ENCODE measurements at places on chromosomes 6 and 20.

DNA sequence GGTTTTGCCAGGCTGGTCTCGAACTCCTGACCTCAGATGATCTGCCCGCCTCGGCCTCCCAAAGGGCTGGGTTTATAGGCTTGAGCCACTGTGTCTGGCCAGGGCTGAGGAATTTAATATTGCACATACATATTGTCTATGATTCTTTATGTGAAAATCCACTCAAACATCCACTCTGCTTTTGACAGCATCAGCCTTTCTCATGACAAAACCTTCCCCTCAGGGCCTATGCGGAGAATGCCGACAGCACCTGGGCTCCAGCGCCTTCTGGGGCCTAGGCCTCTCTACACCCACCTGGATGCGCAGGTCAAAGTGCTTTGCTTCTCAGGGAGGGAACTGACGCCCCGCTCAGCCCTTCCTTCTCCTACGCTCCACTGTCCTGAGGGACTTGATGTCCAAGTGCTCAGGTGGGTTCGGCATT, 5.4 kb downstream of the RAMACL start:
- DNase-seq: no peak

DNA sequence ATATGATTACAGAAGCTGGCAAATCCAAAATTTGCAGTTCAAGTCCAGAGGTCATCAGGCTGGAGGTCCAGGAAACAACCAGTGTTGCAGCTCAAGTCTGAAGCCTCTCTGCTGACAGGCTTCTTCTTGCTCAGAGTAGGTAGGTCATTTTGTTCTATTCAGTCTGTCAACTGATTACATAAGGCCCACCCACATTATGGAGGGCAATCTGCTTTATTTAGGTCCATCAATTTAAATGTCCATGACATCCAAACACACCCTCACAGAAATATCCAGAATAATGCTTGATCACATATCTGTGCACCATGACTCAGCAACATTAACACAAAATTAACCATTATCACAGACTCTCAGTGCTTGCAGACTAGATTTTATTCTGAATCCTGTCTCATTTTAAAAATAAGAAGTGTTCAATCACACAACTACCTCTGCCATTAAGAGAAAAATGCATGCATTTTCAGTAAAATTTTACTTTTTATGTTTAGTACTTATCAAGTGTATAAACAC, 759.2 kb upstream of the ADGRB3 start:
- no peak for DNase-seq

- DNase-seq: no peak
Observed at GRCh38 chr6:69246983-69247382, 549.8 kb downstream of the LMBRD1 start.

GRCh38 chr6:33014841-33015634, 5.6 kb upstream of the HLA-DOA start:
- peak; percentile 3 for DNase-seq

DNA sequence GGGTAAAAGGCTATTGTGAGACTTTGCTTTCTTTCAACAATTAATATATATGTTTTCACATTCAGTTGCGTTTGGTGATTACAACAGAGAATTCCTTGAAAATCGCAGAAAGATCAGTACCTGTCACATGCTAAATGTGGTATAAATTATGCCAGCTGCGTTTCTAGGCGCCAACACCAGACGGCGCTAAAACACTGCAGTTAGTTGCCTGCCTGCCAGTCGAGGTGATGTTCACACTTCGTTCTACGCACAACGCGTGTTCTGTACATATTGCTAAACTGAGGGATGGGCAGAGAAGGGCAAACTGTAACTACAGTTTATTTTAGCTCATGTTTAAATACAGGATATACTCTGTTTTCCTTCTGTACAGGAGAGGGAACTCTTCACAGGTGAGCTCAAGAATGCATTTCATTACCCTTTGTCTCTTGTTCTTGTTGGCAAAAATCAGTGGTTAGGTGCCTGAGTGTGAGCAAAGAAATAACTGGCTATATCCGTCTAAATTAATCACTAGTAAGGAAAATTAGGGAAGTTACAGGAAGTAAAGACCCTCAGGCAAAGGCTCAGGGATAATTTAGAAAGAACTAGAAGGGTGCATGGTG, 100.1 kb upstream of the RGS17 start:
- no peak for DNase-seq

DNA sequence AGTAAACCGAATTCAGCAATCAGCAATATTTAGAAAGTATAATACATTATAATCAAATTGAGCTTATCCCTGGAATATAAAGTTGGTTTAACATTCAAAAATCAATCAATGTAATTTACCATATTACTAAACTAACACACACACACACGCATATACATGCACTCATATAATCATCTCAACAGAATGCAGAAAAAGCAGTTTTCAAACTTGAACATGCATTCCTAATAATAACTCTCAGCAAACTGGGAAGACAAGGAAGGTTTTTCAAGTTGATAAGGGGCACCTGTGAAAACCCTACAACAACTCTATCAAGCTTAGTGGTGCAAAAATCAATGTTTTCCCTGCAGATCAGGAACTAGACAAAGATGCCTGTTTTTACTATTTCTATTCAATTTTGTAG, 4.7 kb downstream of the SIRPB2 start:
- no peak for DNase-seq

- no peak for DNase-seq
Observed at GRCh38 chr6:76774781-76775384, 688.4 kb downstream of the HTR1B start.

DNA sequence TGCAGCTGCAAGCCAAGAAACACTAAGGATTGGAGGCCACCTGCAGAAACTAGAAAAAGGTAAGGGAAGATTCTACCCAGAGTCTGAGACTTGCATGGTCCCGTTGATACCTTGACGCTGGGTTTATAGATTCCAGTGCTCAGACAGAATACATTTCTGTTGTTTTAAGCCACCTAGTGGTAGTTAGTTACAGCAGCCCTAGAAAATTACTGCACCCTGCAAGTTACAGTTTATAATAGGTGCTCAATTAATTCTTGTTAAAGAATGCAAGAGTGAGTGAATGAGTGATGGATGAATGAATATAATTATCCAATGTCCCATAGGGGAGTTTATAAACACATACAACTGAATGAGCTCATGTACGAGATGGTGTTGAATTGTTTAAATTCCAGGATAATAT, 453.1 kb upstream of the SLC35B3 start:
- no peak for DNase-seq

GRCh38 chr6:88047510-88048150, at the start of gene SPACA1:
Gene SPACA1, plus strand, starts transcription at chr6:88047841. Its CDS starts 65 bp downstream, at chr6:88047906.
- no peak for DNase-seq

DNA sequence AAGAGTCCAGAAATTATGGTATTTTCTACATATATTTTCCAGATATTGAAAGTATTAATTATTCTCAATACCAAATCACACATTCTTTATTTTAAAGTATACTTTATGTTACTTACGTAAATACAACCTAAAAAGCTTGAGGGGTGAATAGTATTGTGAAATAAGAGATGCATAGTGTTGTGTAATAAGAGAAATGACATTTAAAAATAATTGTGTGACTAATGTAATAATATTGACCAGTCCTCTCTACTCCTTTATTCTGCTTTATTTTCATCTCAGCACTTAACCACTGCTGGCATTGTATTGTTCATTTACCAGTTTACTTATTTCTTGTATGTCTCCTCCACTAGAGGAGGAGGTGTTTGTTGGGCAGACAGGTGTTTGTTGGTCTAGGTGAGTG, 135.6 kb downstream of the EYA4 start:
- no peak for DNase-seq

GRCh38 chr20:45779011-45779915, 12.4 kb downstream of the WFDC3 start:
- no peak for DNase-seq

GRCh38 chr20:2932498-2932897, 59.2 kb downstream of the PTPRA start:
- DNase-seq: no peak

DNA sequence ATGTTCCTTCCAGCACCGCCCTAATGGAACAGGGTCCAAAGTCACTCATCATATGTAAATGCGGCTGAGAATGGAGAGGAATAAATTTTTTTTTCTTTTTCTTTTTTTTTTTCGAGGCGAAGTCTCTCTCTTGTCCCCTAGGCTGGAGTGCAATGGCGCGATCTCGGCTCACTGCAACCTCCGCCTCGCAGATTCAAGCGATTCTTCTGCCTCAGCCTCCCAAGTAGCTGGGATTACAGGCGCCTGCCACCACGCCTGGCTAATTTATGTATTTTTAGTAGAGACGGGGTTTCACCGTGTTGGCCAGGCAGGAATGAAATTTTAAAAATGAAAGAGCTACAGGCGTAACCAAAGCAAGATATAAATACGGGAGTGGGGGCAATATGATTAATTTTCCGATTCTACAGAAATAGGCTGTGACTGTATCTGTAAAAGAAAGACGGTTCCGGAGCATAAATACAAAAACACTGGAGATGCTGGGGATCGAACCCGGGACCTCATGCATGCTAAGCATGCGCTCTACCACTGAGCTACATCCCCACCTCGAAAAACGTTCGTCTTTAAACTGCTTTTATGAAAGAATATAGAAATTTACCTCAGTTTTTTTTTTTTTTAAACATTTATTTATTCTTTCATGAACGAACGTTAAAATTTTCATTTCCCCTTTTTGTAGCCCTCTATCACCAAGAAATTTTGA, 132.2 kb downstream of the GPX5 start:
- no peak for DNase-seq

DNA sequence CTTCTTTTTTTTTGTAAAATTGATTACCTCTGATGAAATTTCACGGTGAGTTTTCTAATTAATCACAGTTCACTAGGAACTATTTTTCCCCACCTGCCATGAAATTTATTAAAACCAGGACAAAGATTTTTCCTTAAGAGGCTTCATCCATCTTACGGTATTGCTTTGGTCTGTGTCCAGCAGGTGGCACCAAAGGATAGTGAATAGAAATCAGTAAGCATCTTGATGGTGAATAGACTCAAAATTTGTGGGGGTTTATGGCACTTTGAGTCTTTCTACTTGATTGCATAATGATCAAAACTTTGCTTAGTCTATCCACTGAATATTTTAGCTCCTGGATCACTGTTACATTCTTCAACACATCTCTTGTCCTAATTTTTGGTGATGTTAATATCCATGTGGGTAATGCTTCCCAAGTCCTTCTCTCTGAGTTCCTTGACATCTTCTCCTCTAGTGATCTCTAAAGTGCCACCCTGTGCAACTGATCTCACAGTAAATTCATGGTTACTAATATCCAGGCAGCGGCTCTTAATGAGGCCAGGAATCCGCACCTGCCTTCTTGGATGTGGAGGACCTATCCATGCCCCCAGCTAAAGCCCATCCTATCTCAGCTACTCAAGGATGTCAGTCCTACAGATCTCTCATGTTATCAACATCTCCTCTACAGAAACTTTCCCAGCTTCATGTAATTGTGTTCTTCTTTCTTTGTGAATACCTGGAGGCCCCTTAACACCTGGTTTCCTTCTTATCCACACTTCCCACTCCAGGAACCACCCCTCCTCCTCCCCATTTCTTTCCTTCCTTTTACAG, 54.5 kb downstream of the STMND1 start:
- DNase-seq: peak; percentile 3

- DNase-seq: no peak
Observed at GRCh38 chr20:37438464-37439222, 82.4 kb upstream of the NNAT start.

DNA sequence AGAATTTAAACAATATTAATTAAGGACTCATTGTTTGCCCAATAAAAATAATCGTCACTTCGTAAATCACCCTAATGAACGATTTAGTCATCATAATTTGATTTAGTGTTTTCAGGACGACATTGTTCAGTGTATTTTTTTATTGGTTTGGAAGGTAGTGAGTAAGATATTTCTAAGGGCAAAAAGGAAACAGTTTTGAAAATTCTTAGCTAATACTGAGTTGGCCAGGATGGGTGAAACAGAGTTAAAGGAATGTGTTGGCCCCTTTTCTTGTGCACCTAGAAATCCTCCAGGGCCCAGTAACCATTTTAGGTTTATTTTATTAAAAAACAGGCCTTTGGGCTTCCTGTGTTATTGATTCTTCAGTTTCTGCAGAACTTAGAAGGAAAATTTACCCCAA, 25.3 kb downstream of the ANKS1A start:
- DNase-seq: no peak

DNA sequence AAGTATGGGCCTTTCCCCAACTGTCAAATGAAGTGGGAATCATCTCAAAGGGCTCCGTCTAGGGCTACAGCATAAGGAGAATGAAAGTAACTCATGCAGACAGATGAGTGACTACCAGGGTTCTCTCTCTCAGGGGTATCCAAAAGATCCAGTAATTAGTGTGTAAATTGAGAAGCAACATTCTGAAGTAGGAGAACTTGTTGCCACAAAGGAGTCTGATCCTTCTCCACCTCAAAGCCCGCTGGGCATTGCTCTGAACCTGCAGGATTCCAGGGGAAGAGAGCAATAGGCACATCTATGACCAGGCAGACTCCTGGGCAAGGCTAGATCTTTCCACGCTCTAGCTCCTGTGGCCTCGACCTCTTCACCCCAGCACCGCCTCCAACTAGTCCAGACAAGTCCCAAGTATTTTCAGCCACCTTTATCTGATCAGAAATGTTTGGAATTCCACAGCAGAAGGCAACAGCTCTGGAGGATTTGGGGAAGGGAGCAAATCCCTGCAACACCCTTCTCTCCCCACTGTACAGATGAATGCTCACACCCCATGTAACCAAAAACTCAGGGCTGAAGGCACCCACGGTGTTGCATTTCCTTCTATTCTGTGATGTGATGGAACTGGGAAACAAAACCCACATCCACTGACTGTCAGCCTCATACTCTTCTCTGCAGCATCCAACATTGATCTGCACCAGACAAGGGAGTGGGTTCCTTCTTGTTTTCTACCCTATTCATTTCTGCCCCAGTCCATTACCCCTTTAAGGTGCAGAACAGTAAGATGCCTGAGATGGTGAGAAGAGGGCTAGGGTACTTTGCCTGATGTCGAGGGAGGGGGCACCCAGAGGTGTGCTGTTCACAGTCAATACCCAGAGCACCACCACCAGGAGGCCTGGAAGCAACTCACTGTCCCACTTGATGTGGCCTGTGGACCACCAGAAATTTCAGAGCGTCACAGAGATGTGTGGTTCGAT, 41.0 kb downstream of the COX4I2 start:
- no peak for DNase-seq

DNA sequence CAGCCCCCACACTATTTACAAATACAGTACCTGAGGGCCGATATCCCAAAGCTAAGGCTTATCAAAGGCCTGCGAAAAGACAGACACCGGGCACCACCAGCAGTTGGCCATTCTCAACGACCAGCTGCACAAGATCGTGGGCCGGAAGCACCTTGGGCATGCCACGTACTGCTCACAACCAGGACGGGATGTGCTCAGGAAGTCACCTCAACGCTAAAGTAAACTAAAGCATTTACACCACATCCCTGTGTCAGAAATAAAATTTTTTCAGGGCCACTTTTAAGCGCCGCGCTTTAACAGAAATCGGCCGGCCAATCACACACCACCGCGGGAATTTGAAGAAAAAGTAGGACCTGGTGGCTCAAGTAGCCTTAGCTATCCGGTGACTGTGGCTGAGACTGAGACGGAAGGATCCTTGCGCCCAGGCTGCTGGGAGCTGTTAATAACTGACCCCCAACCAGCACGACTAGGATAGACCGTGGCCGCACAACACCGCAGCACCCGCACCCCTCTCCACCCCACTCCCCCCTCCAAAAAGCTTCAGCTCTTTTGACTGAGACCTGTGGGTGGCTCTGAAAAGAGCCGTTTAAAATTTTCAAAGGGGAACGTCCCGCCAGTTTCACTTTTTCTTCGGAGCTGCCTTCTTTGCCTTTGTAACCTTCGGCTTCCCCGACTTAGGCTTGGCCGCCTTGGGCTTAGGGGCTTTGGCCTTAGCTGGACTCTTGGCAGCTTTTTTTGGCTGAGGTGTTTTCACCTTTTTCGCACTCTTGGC, 131.2 kb upstream of the BTN3A2 start:
- peak; percentile 43 for DNase-seq

GRCh38 chr6:79168695-79168980, 65.8 kb downstream of the HMGN3 start:
- DNase-seq: no peak
